ENCODE measurements at places on chromosomes 11 and 22.
A peak's percentile ranks its signal among the peaks of the same experiment; 100 is the strongest.

GRCh38 chr11:77287615-77288273 lies 13.7 kb downstream of the GDPD4 start:
- peak; percentile 91 for DNase-seq

GRCh38 chr11:11383995-11384394 lies 30.9 kb upstream of the CSNK2A3 start:
- DNase-seq = no peak

DNA sequence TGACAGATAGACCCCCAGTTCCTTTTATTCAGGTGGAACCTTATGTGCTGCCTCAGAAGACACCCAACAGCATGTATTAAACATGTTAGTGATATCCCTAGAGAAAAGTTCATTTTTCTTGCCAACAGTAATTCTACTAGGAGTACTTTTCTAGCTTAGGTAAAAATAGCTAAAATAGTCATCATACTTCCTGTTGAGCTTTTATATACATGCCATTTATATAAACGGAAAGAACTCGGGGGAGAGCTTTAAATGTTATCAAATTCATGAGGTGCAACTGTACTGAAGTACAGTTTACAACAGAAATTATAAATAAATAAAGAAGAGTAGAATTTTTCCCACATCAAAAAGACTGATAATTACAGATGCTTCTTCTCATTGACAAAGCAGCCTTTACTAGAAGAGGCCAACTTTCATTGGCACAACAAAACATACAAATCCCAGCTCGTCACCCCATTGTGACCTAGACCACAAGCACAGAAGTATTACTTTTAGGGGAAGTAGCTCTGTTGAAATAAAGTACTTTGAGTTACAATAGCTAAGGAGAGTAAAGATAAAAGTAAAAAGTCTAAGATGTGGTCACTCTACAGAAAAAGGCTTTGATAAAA lies 59.1 kb upstream of the POU2AF2 start:
- no peak for DNase-seq

DNA sequence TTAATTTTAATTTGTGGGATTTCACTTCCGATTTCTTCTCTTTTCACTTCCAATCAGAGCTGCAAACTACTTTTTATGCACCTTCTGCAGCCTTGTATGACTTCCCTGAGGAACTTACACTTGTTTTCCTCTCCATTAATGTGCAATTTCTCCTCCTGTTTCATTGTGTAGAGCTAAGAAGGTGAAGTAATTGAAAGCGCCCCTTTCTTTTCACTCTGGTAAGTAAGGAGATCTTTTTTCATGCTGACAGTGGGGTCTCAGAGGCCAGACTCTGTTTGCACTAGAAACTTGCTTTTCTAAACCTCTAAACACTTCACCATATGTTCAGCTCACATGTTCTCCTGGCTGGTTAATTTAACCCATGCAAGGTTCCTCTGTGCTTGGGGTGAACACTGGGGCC lies 117.0 kb downstream of the FANCF start:
- DNase-seq = no peak

DNA sequence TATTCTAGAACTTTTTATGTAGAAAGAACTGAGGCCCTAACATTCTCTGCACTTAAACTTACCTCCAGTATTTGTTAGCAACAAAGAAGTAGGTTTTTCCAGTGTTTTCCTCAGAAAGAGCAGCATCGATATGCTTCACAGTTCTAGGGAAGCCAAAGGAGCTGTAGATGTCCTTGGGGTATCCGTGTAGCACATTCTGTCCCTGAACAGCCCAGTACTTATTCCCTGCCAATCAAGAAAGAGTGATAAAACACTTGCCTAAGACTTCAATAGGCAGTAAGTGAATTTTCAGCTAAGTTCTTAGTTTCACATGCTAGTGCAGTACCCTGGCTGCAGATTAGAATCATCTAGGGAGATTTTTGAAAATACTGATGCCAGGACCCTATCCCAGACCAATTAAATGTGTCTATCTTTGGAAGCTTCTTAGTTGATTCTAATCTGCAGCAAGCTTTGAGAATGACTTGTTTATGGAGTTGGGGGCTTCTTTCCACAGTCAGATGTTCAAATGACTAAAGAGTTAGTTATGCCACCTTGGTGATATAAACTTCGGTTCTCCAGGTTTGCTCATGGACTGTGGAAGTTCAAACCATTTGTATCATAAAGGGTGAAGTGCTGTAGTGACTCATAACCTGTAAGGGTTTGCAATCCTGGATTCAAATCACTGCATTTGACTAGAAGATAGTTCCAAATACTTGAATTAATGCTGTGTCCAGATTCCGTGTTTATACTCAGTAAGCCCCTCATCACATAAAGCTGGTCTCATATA lies 6.5 kb downstream of the MMP1 start:
- DNase-seq = no peak

DNA sequence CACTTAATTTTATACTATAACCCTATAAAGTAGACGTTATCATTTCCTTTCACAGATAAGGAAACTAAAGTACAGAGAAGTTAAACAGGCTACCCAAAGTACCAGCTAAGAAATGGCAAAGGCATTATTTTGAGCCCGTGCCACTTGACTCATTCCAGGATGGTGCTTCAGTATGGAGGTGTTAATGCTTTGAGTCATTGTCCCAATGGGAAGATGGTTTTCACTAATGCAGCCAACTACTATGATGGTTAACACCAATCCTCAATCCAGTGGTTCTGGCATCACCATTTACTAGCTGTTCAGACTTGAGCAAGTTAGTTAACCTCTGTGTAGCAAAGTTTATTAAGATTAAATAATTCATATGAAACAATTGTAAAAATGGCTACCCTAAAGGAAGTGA lies 123.1 kb upstream of the SLC5A12 start:
- no peak for DNase-seq

GRCh38 chr11:119901657-119902577 lies 172.9 kb upstream of the NECTIN1 start:
- DNase-seq = no peak

GRCh38 chr11:3737386-3737933 lies 59.9 kb downstream of the NUP98 start:
- no peak for DNase-seq

DNA sequence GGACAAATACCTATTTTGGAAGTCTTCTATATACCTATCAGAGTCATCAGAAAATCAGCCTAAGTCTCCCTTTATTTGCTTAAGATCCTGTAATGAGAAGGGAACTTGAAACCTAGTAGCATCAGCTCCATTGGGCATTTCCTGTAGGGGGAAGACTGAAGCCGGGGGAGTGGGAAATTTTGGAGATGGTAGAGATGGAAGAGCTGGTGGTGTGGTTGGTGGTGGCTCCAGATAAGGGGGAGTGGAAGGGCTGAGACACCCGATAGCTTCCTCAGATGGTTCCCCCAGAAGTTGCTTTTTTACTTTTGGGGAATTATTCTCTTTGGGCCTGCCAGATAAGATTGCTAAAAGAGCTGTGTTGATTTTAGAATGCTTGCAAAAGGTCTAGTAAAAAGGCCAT lies 16.4 kb upstream of the EI24 start:
- no peak for DNase-seq

GRCh38 chr11:17171343-17171742 lies 36.4 kb downstream of the PIK3C2A start:
- peak; percentile 56 for DNase-seq

DNA sequence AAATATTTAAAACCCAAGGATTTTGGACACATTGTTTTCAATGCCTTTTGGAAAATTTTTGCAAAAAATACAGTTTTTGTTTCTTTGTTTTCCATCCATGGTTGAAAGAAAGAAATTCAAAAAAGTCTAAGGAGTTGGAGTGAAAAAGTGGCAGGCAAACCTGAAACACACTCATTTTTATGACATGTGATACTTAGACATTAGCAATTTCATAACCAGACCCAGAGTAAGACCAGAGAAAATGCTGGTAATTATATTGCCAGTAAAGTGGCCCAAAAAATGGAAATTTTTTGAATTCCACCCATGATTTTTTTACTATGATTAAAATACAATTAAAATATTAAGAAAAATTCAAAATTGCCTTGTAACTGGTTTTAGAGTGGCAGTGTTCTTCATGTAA lies 128.2 kb downstream of the SLC17A6 start:
- DNase-seq = no peak

GRCh38 chr11:11899401-11899800 lies 57.6 kb downstream of the USP47 start:
- DNase-seq = no peak

GRCh38 chr11:35182317-35182939 lies 43.5 kb downstream of the CD44 start:
- DNase-seq = no peak

All from fibroblast of skin of abdomen (primary cell).